NCI-H2107 (cell line): ENCODE measurements at places on chromosomes 3 and 15.

DNA sequence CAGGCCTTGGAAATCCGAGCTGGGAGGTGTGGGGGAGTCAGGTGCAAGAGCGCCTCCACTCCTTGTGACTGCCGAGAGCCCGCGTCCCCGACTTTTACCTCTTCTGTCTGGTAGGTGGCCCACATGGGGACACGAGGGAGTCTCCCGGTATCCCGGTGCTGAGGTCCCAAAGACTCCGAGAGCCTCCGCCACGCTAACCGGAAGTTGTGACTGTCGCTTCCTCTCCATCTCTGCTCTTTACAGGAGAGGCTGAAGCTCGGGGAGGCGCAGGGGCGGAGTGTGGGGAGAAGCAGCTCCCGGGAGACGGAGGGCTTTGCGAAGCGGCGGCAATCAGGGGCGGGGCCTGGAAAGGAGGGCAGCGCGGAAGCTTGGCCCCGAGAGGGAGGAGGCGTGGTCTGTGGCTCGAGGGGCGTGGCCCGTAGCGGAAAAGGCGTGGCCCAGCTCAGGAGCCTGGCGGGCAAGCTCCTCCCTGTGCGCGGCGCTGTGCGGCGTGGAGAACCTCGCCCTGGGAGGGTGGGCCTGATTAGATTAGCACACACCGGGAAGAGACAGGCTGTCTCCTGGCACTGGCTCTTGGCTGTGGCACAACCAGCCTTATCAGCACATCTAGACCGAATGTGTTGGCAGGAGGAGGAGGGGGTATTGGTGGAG lies 143.9 kb downstream of the GABRB3 start:
- no peak for DNase-seq

DNA sequence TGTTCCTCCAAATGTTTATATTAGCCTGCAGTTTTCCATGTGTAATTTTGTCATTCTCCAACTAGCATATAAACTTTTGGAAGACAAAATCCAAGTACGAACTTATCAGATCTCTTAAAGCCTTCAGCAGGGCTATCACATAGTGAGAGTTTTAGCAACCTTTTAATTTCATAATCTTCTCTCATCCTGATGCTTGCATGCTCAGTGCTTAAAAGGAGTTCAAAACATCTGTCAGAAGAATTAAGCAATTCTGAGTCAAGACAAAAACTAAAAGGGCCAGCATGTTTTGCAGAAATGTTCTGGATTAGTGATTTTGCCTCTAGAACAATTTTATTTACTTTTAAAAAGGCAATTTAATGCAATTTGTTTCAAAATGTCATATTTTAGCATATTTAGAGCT lies 73.4 kb upstream of the SLC2A2 start:
- DNase-seq: no peak

DNA sequence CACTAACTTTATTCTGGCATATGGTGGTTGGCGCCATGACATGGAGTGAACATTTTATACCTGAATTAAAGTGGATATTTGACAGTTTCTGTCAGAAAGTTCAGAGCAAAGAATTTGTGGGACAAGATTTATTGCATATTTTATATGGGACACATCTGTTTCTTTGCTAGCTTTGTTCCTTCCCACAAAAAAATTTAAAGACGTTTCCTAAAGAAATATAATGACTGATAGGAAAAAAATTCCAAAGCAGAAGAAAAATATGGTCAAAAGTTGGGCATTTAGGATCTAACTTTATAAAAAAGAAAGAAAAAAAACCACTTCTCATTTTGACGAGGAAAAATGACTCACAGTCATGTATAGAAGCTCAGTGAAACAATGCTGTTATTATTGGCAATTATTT lies 101.6 kb downstream of the GREM1 start:
- DNase-seq: no peak

DNA sequence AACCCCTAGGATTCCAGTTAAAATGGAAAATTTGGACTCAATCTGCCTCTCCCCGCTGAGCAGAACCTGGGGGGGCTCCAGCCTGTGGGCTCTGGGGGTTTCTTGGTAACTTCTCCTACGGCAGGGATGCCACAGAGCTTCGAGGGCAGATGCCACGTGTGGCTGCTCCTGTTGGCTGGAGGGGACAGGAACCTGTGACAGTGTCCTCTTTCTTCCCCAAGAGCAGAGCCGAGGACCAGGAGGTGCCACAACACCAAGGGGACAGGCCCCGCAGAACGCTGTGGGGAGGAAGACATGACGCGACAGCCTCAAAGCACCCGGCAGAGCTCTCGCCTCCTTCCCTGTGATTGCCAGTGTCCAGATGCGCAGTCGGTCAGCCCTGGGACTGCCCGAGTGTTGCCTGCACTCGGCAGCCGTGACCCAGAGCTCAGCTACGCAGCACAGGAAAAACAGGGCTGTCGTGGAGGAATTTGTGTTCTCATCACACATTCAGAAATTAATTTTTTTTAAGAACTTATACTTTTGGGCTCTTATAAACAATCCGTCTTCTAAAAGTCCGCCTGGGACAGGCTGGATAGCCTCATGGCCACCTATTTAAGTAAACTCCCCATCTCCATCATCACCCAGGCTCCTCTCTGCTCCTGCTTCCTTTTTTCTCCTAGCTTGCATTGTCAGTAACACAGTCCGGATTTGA lies 131.9 kb upstream of the MEF2A start:
- DNase-seq: no peak

DNA sequence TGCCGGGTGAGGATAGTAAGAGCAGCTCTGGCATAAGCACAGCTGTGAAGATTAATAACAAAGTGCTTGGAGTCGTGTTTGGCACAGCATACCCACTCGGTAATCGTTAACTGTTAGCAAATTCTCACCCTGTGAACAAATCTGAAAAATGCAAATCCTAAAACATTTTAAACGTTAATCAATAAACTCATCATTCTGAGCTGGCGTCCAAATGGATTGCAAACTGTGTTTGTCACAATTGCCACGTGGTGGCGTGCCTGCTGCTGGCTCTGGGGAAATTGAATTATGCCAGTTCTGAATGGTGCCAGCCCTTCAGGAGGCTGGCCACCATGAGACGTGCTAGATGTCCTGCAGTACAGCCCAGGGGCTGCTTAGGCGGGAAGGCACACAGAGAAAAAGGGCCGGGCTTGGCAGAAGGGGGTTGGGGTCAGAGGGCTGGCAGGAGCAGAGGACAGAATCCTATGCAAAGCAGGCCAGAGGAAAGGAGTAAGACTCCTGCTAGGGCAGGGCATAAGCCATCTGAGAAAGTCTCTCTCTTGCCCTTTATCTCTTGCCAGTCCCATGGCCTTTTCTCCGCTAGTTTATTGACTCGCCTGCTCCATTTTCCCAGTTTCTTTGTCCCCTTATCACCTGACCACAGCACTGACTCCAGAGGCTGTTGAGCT lies 22.1 kb upstream of the POLG start:
- DNase-seq: peak; percentile 15

- DNase-seq: no peak
Measured at GRCh38 chr3:64440498-64440897, 215.2 kb upstream of the PRICKLE2 start.

DNA sequence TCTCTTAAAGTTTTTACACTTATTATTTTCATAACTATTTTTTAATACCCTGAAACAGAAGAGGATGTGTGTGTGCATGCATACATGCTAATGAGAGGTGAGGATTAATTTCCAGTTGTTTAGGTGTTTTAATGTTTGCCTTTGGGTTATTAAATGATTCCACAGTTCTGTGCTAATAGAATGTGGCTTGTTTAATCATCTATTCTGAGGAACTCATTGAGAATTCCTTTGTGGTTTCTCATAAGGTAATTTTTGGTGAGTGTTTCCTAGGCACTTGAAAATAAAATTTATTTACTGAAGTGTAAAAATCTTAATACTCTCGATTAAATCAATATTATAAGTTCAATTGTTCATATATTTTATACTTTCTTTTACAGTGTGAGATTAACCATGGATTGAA lies 38.0 kb downstream of the STAC start:
- no peak for DNase-seq

DNA sequence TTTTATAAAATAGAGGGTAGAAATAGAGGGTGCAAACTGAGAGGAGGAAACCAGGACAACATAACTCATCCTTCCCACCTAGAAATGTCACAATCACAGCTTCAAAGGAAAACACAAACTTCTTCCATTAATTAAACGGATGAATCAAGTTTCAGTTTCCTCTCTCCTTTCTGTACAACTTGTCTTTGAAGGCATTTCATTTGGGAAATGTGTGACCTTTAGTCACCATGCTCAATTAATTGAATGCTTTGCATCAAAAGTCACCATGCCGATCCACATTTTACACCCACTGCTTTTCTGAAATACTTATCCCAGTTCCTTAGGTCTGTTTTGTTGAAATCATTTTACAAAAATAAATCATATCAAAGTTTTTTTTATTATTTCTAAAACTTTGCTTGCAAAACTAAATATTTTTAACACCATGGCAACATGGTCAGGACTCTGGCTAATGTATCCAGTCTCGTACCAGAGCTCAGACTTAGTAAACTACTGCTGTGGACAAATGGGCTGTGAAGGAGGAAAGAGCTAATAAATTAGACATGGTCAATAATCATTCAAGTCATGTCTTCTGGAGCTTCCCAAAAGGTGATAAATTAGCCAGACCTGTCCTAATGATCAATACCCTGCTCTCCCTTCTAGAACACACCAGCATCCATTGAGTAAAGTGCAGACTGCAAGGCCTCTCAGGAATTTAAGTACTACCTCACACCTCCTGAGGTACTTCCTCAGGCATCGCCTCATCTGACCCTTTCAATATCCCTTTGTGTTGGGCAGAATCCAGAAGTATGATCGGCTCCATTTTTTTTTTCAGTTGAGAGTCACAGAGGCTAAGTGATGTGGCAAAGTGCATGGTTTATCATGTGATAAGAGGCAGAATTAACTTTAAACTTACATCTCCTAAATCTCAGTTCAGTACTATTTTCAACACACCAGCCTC lies 161.3 kb downstream of the GREM1 start:
- DNase-seq: no peak

- DNase-seq: no peak
Measured at GRCh38 chr15:59338414-59338813, 34.3 kb downstream of the MYO1E start.

DNA sequence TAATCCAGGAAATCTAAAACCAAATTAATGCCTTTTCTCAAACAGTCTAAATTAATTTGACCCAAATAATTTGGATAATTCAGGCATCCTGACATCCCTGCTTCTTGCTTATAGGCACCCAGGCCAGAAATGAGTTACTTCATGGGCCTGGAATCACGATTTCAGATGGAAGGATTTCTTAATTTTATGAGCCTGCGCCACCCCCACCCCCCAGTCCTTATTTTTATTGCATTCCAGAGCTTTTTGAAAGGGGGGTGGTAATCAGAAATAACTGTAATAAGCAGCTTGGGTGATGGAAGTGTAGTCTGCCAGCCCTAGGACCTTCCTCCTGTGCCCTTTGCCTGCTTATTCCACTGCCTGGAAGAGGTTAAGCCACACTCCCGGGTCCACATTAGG lies 1.3 kb downstream of the AP2M1 start:
- DNase-seq: no peak

DNA sequence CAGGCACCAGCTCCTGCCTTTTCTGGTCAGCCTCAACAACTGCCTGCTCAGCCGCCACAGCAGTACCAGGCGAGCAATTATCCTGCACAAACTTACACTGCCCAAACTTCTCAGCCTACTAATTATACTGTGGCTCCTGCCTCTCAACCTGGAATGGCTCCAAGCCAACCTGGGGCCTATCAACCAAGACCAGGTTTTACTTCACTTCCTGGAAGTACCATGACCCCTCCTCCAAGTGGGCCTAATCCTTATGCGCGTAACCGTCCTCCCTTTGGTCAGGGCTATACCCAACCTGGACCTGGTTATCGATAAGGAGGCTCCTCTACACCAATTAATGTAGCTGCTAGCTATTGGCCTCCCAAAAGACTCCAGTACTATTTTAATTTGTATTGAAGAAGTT lies 38.9 kb downstream of the TFG start:
- DNase-seq: no peak

- DNase-seq: no peak
Measured at GRCh38 chr15:45521596-45522327, 793 bp downstream of the SLC30A4 start.

DNA sequence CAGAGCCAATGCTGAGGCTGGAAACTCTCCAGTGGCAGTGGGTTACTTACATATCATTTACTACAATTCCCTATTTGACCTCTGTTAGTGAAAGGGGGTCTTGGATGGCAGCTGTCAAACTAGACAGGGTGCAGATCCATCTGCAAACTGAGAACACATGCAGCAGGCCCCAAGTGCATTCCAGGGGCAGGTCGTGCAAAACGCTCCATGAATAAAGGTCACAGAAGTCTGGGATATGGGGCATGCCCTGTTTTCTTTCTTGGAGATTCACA lies 25.0 kb upstream of the RAD18 start:
- DNase-seq: no peak

DNA sequence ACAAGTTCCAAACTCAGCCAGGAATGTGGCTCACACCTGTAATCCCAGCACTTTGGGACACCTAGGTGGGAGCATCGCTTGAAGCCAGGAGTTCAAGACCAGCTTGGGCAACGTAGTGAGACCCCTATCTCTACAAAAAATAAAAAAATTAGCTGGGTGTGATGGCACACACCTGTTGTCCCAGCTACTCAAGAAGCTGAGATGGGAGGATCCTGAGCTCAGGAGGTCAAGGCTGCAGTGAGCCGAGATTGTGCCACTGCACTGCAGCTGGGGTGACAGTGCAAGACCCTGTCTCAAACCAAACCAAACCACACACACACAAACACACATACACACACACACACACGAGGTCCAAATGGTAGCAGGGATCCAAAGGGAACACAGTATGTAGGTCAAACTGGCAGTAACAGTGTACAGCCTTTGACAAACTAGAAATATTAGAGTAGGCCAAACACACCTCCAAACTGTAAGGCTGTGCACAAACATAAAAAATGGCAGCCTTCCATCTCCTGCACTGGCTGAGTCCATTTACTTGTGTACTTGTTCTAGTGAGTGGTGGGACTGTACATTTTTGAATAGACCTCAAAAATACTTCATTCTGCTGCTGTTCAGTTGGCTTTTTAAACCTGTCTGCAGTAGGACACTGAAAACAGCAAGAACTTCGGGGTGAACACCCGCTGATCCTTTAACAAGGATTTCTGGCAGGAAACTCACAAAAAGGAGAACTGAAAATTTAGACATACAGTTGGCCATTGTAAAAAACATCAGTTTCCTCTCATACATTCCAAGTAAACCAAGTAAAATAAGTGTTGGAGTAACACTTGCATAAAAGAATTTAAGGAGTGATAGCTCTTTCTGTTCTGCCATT lies 33.6 kb downstream of the INTS14 start:
- DNase-seq: no peak

- DNase-seq: no peak
Measured at GRCh38 chr3:172552607-172553006, 29.4 kb upstream of the TNFSF10 start.

- no peak for DNase-seq
Measured at GRCh38 chr15:58520464-58520863, 88.7 kb downstream of the LIPC start.
